ENCODE measurements at places on chromosomes 5 and 9.

DNA sequence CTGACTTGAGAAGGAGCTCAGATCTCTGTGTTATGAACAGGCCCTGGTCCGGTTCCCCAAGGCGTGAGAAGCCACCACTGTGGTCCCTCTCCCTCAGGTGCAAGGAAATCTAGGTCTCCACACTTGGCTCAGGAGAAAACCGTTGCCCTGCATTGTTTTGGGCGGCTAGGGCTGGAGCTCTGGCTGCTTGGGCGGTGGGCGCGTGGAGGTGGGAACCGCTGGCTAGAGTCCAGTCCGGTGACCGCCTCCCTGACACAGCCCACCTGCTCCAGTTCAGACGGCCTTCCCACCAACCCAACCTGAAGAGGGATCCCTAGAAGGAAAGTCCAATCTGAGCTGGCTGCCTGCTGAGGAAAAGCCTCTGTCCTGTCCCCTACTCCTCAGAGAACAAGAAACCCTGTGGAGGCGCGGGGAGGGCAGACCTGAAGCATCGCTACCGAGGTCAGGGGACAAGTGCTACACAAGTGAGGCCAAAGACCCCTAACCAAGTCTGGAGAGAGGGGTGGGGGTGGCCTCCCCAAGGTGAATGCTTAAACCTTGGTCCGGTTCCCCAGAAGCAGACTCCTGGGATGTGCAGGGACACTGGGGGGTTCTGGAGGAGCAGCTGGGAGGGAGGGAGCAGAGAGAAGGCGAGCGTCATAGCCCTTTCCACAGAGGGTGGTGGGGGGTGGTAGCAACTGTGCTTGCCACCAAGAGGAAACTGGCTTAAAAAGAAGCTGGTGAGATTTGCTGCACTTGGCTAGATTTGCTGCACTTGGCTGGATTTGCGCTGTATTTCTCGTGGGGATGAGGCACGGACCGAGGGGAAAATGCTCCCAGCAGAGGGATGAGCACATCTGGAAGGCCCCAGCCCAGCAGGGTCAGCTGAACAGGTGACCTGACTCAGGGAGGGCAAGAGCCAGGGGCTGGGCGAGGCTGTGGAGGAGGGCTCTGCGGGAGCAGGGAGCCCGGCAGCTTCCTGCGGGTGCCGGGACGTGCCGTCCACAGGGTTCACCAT lies 65.2 kb downstream of the RAPGEF1 start:
- no peak for DNase-seq

- DNase-seq = no peak
These were observed 91.9 kb downstream of the JAKMIP2 start for GRCh38 chr5:147690595-147690994.

- DNase-seq = no peak
These were observed at the start of gene HMHB1 for GRCh38 chr5:143812085-143812705. TSS of gene HMHB1 (plus strand) at chr5:143812161.

DNA sequence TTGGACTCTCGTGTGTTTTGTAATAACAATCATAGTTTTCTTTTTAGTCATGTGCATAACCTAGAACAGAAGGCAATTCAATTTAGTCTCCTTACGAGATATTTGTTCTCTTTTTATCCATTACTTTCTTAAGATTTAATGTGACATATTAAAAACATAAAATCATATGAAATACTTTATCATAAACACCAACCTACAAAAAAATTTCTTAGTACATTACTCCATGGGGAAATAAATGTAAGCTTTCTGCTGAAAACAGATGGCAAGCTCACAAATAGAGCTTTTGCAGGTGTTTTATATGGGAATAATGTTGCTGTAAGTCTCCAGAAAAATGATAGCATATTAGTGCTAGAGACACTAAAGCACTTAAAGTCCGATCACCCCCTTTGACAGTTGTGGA lies 1035.2 kb upstream of the ARRDC3 start:
- DNase-seq = no peak

- DNase-seq = no peak
These were observed 60.9 kb upstream of the PIP5K1B start for GRCh38 chr9:68643901-68644809.

- no peak for DNase-seq
These were observed 88.2 kb downstream of the ERCC6L2 start for GRCh38 chr9:95963659-95964058.

DNA sequence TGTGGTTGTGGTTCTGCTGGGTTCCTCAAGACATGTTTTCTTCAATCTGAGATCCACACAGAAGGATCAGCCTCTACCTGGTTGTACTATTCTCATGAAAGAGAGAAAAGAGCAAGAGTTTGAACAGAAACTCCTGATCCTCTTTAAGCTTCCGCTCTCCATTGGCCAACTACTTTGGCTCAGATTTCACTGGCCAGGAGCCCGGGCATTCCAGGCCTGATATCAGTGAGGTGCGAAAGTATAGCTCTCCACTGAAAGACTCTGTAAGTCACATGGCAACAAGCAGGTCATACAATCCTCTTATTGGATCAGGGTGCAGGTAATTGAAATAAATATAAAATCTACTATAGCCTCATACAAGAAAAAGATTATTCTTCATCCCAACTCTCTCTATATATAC lies 920.5 kb downstream of the TLE4 start:
- no peak for DNase-seq

- no peak for DNase-seq
These were observed 129.6 kb upstream of the CNTLN start for GRCh38 chr9:17005056-17005823.

GRCh38 chr9:121262953-121263352 lies 5.0 kb upstream of the GSN start:
- no peak for DNase-seq

- no peak for DNase-seq
These were observed 1.2 kb downstream of the ST8SIA4 start for GRCh38 chr5:100901821-100902341.

GRCh38 chr5:173498286-173498685 lies 118.2 kb downstream of the BOD1 start:
- DNase-seq = no peak

DNA sequence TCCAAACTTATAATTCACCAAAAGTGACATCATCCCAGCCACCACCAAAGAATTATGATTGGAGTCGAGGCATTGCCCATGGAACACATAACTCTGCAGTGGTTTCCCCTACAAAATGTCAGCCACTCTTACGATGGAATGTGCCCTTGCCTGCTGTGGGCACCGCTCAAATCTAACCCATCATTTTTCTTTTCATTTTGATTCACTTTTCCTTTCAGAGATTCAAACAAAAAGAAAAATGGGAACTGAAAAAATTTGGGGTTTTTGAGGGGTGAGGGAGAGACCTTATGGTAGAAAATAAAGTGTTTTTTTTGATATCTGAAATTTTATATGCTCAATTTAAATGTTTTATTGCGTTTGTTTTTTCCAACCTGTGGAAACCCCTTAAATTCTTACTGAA lies 28.1 kb downstream of the SMARCA2 start:
- DNase-seq = no peak

- DNase-seq = no peak
These were observed 22.7 kb upstream of the ANXA6 start for GRCh38 chr5:151180291-151180690.

- DNase-seq = no peak
These were observed 4.5 kb downstream of the ADGRV1 start for GRCh38 chr5:90563108-90563507.

DNA sequence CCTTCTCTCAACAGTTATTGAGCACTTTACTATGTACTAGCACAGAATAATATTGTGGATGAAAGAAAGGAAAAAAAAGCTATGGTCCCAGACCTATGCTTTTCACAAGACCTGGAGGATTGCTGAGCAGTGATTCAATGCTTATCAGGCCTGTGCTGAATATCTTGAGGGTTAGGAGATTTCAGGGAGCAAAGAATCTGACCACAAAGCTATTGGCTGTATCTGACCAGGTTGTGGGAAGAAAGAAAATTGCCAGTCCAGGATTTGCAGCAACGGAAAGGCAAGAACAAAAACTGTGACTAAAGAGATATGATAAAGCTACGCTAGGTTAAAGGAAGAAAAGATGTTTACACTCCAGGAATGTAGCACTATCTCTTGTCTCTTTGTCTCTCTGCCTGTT lies 14.9 kb upstream of the MACIR start:
- DNase-seq = no peak

DNA sequence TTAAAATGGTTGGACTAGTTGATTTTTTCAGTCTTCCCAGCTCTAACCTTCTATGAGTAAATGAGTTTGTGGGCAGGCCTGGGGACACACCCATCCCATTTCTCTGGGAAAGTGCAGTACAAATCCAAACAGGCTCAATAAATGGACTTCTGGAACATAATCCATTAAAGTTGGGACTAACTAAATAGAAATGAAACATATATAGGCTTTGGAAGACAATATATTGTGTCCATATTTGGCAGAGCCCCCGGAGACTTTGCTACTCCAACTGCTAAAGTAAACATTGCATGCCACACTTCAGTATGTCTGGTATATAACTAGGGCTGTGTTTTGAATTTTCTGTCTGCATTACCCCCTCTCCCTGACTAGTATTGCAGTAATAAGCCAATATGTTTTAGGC lies 191.4 kb upstream of the DAB2 start:
- DNase-seq = no peak

DNA sequence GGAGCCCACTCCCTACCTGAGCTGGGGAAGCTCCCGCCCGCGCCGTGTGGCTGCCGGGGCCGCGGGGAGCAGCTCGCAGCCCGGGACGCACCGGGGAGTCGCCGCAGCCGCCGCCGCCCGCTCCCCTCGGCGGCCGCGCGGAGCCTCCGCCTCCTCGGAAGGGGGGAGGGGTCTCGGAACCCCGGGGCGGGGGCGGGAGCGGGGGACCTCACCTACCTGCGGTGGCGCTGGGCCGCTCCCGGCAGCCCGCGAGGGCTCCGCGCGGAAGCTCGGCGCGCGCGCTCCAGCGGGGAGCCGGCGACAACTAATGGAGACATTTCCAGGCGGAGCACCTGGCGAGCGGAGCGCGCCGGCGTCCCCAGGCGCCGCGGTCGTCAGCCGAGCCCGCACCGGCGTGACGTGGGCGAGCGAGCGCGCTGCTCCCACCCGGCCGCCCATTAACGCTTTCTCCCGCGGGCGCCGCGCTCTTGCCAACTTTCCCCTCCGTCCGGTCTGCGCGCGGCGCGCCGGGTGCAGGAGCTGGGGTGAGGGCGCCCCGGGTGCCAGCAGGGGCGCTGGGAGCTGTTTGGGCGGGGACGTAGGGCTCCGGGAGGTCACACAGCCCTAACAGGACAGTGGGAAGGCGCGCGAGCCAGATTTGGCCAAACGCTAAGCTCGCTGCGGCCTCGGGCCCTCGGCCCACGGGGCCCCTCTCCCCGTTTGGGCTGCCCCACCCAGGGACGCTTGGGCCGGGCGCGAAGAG lies 4.3 kb upstream of the IRX4 start:
- no peak for DNase-seq

- DNase-seq = no peak
These were observed 12.2 kb upstream of the ZNF367 start for GRCh38 chr9:96430377-96430776.

DNA sequence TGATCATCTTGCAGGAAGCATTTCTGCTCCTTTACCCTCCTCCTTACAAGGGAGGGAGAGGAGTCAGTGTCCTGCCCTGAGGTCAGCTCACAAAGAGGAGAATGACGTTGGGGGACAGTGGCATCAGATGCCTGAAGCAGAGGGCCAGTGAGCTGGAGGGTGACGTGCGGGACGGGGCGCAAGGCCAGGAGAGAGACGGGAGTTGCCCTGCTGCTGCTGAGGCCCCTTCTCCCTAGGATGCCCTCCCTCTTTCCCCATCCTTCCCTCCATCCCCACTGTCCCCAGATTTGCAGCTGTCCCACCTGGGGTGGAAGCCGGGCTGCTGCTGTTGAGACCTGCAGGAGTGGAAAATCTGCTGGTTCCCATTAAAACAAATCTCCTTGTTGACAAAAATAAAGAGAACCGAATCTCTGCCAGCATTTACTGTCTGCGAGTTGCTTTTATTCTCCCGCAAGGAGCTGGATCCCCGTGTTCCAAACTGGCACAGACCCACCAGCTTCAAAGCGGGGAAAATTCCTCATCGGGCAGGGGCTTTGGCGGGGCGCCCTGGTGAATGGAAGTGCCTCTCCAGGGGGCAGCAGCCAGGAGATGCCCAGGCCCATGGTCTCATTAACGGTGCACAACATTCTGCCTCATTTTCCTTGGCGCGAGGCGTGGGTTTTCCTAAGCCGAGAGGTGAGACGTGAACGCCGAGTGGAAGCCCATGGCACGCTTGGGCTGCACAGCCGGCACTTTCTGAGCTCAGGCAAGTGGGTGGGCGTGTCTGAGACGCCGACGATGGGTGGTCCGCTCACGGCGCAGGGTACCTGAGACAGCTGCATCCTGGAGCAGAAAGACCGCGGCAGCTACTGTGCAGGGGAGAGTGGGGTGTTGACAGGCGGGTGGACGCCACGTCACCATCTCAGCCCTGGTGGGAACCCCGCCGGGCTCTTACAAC lies 13.9 kb upstream of the COL5A1 start:
- DNase-seq = no peak

- DNase-seq = no peak
These were observed 6.9 kb downstream of the DNAI1 start for GRCh38 chr9:34465468-34465867.

GRCh38 chr5:132115375-132115774 lies 41.8 kb downstream of the CSF2 start:
- no peak for DNase-seq

DNA sequence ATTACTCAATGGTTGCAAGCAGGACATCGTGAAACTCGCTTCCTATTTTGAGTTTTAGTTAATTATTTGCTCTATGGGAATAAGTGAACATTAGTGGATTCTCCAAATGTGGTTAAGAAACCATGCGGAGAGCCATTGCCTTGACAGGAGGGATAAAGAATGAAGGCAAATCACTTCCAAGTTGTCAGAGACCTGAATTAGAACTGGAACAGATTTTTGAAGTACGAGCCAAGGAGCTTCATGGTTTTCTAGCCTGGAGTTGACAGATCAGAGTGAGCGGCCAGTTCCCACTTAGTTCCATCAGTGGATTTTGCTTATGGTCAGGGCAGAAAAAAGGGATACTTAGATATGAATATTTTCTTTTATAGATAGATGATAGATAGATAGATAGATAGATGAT lies 171.4 kb upstream of the CDH10 start:
- no peak for DNase-seq

- DNase-seq = no peak
These were observed 618.7 kb downstream of the DNAH5 start for GRCh38 chr5:13325765-13326164.

- DNase-seq = no peak
These were observed 190.6 kb upstream of the GRIA1 start for GRCh38 chr5:153299891-153300290.
